SW 1271 (cell line): ENCODE measurements at places on chromosomes 7 and 10.

GRCh38 chr10:79246209-79246581, 101.1 kb upstream of the PPIF start:
- DNase-seq: no peak

DNA sequence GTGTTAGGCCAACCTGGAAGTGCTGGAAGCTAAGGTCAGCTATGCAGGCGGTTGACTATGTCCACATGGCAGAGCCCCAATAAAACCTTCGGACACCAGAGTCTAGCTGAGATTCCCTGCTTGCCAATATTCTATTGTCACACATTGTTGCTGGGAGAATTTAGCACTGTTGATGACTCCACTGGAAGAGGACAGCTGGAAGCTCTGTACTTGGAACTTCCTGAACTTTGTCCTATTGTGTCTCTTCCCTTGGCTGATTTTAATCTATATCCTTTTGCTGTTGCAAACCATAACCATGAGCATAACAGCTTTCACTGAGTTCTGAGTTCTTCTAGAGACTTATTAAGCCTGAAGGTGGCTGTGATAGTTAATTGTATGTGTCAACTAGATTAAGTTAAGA, 12.0 kb downstream of the XRCC2 start:
- no peak for DNase-seq

DNA sequence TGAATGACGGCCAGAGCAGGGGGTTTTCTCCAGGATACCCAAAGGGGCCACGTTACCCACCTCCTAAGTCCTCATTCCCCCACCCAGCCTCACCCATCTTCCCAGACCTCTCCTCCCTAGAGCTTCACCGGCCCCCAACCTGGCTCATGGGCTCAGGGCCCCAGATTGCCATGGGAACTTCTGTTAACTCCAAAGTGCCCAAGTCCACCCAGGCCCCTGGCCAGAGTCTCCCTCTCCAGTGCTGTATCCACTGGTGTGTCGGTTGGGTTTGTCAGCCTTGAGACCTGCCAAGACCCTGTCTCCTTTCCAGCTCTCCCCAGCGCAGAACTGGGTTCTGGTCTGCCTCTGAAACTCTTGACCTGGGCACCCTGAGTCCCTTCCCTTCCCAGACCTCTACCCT, 37.1 kb upstream of the ZMIZ2 start:
- DNase-seq: no peak

DNA sequence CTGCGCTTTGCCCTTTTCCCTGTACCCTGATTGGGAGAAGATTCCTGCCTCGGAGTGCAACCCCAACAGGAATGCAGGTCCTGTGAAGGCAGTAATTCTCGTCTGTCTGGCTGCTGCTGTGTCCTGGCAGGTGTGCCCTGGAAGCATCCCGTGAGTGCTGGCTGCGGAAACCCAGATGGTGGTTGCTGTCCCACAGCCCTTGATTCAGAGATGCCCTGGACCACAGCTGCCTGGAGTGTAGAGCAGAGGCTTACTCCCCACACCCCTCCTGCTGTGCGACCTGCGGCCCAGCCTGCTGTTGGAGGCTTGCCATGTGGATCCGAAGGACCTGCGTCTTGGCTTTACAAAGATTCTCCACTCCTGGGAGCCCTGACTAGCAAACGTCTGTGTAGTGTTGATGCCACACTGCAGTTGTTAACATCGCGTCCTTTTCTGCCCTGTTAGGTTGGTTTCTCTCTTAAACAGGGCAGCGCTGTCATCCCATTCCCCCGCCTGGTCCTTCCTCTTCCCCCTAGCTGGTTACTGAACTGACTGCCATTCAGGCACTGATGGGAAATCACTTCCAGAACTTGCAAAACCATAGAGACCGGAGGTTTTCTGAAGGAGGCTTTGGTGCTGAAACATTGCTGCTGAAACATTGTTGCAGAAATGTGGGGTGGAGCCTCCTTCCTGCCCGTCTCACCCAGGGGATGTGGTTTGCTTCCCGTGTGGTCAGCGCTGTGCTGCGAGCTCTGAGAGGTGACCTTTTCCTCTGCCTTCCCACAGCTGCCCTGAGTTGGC, 53.3 kb downstream of the DNAJB6 start:
- no peak for DNase-seq

GRCh38 chr10:101290431-101290830, 61.2 kb upstream of the LBX1 start:
- no peak for DNase-seq

- no peak for DNase-seq
Measured at GRCh38 chr10:132229834-132230556, 43.2 kb downstream of the DPYSL4 start.

GRCh38 chr7:134593530-134594392, 44.9 kb downstream of the AKR1B15 start:
- DNase-seq: no peak

GRCh38 chr7:31950091-31950755, 120.0 kb downstream of the PDE1C start:
- DNase-seq: no peak

DNA sequence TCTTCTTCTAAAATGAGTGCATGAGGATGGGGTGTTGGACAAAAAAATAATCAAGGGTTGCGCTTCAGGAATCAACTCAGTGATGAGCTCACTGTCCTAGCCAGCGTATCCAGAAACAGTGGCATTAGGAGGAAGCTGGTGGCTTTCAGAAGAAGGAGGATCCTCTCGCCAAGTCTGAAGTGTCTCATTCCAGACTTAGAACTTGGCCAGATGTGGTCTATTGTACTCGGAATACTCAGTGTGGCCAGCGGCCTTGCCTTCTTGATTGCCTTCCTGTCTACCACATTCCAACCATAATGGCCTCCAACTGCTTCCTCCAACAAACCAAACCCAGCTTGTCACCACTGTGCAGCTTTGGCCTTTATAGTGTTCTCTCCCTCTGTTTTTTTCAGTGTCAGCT, 732.4 kb downstream of the KCNMA1 start:
- DNase-seq: no peak

DNA sequence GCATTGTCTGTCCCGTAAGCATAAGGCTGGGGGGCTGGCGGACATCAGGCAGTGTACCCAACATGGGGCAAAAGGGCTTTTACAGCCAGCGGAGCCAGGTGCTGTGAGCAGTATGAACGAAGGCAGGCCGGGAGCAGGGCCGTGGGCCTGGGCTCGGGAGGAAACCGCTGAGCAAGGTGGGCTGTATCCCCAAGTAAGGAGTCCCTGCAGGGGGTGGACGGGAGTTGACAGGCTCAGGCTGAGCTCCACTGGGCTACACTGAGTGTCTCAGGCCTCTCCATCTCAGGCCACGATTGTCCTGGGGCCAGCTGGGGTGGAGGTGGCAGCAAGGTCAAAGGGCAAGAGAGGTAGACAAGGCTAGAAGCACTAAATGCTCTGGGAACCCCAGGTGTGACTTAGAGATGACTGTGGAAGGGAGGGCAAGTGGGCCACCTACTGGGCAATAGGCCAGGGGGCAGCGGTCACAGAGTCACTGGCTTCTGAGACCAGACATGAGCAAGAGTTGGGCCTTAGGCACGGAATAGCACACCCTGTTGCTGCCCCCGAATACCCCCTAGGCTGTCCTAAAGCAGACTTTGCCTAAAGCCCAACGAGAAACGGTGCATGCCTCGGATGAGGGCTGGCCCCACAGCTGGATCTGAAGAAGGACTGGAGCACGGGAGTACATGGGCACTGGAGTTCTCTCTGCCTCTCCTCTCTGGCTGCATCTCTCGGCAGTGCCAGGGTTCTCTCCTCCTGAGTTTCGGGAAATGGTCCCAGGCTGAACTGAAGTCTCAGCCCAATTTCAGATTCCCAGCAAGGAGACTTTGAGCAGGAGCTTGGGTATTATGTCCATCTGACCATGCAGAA, 10.8 kb upstream of the RAMP3 start:
- DNase-seq: no peak

DNA sequence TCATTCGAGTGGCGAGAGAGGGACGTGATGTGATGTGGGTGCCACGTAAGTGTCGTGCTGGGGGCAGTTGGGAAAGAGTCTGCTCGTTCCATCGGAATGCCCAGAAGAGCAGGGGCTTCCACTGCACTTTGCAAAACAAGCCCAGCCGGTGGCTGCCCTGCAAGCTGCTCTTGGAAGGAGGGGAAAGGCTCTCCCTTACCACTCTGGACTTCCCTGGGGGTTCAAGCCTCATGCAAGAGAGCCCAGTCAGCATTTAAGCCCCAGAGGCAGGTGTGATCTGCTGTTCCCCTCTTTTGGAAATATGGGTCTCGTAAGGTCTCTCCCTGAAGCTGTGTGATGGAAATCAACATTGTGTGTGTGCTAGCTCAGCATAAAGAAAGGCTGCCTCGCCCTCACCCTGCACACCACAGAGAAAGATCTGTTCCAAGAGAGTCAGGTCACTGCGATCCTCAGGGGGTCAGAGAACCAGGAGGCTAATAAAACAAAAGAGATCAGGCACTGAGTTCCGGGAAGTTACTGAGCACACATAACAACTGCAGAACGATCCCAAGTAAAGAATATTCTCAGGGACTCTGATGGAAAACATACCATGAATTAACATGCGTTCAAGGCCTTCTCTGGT, 212.5 kb downstream of the ADAM12 start:
- DNase-seq: no peak
